ENCODE measurements at places on chromosomes 12 and 14. TPM values are rescaled to one million over a fixed set of nuclear protein-coding genes. Genes with fewer than 3 reads are reported as not detected.

KRT77 gene
- not detected for total RNA-seq

DNA sequence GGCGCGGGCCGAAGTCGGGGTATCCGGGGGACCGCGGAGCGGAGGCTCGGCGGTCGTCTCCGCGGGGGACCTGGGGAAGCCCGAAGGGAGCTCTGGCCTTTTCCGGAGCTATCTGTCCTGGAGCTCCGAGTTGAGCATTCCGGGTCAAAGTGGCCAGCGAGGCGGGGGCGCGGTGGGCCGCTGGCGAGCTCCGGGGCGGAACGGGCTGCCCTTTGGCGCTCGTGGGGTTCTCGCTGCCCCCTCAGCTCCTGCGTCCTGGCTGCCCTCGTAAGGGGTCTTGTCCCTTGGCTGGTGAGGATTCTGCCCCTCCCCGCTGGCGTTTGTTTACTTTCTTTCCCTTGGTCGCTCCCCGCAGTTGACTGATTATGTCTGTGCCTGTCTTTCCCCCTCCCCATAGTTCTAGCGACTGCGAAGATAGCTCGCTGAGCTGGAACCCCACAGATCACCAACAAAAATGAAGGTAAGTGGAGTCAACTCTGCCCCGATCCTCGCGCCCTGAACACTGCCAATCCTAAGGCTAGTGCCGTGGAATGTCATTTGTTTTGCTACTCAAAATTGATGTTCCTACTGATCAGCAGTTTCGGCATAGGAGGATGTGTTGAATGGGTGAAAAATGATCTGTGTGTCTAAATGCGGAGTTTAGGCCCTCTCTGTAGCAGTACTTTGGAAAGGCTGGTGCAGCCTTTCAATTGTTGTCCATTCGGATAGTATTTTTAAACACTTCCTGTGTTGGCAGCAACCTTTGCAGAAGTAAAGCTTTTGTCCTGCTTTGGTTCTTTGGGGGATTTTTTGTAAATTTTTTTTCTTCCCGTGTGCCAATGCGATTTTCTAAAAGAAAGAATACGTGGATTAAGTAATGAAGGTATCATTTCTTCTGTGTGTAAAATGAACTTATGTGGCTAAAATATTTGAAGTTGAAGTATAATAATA lies 1.3 kb downstream of the ARID4A start:
- DNase-seq: no peak

- peak; percentile 49 for DNase-seq
These were observed 826 bp downstream of the PRKCH start for GRCh38 chr14:61322011-61322798.

GRCh38 chr14:68043752-68044151 lies 224.2 kb downstream of the RAD51B start:
- no peak for DNase-seq

- DNase-seq: peak; percentile 70
These were observed 1318.4 kb downstream of the TMEM121 start for GRCh38 chr14:106844608-106845285.
